Left ventricle myocardium inferior (tissue), 1 donor: ENCODE measurements at places on chromosomes 6 and 20.
A peak's percentile ranks its signal among the peaks of the same experiment; 100 is the strongest.

DNA sequence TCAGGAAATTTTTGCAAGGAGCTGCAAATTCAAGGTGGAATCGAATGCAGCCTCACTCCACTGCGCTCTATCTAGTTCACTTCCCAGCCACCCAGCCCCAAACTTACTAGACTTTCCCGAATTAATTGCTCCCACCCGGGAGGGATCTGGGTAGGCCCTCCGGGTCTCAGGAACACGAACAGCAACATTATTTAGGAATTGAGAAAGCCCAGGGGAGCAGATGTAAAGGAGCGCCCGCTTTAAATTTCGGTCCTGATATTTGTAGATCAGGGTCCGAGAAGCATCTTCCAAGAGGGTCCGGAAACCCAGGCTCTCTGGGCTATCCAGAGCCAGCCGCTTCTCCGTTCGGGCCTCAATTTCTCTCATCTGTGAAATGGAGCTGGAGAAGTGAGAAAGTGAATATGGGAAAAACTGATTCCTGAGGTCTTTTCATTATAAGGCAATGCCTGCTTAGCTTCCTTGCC lies 490 bp upstream of the ID1 start:
- DNase-seq, result no peak

DNA sequence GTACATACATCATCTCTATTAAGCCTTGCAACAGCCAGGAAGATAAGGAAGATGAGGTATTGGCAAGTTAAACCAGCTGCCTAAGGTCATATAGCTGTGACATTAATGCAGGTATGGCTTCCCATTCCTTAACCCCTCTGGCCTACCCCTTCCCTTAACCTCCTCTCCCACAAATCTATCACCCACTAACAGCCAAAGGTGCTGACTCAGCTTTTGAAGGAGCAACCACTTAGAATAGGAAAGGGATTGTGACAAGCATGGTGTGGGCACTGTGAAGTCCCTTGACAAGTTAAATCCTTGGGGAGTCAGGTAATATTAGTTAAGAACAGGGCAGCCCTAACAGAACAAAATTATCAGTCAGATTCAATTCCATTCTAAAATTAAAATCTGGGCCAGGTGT lies 5.4 kb upstream of the SH3BGRL2 start:
- DNase-seq, result no peak

DNA sequence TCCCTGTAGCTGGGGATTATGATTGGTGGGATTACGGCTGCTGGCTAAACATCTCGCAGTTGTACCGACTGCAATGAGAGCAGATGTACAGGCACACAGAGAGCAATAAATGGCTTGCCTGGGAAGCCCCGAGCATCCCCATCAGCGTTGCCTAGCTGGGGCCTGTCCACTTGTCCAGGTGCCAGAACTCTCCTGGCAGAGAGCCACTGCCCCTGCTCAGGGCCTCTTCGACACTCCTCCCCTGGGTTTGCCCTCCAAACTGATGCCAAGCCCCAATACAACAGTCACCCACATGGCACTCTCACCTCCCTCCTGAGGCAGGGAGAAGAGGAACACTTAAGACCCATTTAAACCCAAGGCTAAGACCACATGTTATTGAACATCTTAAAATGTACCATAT lies 715.1 kb downstream of the PTPRT start:
- no peak for DNase-seq

DNA sequence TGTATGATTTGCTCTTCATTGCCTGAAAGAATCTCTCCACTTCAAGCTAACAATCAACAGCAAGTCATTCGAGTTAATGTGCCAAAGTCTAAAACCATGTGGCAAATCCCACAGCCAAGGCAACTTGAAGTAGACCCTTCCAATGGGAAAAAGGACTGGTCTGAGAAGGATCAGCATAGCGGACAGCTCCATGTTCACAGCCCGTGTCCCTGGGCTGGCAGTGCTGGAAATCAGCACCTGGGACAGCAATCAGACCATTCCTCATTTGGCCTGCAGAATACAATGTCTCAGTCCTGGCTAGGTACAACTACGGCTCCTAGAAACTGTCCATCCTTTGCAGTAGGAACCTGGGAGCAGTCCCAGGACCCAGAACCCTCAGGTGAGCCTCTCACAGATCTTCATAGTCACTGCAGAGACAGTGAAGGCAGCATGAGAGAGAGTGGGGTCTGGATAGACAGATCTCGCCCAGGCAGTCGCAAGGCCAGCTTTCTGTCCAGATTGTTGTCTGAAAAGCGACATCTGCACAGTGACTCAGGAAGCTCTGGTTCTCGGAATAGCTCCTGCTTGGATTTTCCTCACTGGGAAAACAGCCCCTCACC lies 1.1 kb downstream of the GJA10 start:
- no peak for DNase-seq

- no peak for DNase-seq
These were observed 21.0 kb downstream of the JAG1 start for GRCh38 chr20:10652660-10653261.

DNA sequence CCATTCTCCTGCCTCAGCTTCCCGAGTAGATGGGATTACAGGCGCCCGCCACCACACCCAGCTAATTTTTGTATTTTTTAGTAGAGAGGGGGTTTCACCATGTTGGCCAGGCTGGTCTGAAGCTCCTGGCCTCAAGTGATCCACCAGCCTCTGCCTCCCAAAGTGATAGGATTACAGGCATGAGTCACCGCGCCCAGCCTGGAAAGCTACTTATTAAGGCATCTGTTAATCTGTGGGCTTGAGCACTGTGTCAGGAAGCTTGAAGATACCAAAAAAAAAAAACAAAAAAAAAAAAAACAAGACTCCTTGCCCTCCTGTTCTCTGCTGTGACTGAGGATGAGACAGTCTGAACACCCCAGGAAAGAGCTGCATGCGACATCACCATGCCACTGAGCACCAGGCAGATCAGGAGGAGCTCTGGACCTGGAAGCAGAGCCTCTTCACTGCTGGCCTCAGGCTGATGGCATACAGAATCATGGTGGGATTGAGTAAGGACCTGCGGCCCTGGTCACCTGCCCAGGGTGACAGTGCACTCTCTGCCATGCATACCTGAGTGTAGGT lies 166.5 kb upstream of the SNX9 start:
- DNase-seq, result no peak

- DNase-seq, result no peak
These were observed 542.4 kb upstream of the BTBD3 start for GRCh38 chr20:11375335-11375734.

- peak; percentile 92 for DNase-seq
These were observed at the start of gene ID4 for GRCh38 chr6:19836799-19837510. Gene ID4 (plus strand): TSS chr6:19837370. CDS start chr6:19837755, 385 bp downstream.

GRCh38 chr20:60266177-60266823 lies 308.1 kb downstream of the CDH26 start:
- no peak for DNase-seq

- no peak for DNase-seq
These were observed 36.3 kb downstream of the CLIC5 start for GRCh38 chr6:45979311-45979710.

GRCh38 chr20:6142348-6142993 lies 19.6 kb upstream of the FERMT1 start:
- no peak for DNase-seq

DNA sequence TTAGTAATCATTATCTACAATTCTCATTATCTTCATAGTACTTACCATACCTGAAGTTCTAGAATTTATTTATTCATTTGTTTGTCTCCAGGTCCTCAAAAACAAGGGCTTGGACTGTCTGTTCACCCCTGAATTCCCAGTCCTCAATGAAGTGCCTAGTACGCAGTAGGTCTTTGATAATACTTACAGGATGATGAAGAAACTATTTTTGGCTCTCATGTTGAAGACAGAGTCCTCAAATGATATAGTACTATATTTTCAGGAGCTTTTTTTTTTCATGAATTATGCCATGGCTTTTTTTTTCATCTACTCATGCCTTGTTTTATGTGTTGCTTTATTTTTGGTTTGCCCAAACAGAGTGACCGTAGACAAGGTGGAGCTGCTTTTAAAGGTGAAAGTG lies 66.5 kb downstream of the NDUFAF5 start:
- no peak for DNase-seq

DNA sequence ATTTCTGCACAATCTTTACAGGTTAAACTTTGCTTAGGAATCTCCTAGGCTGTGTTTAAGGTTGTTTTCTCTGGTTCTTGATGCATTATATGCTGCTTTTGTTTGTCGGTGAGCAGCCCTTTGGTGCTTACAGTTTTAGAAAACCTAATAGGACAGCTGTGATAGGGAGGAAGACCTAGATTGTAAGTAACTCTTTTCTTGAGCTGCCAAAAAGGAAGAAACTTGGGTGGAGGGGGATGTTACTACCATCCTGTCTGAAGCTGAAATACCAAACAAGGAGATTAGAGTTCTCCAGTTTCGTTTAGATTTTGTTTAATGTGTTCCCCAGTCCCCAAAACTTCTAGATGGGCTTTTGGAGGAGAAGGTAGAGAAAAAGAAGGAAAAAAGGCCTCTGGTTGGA lies 72.0 kb downstream of the ANKS1A start:
- no peak for DNase-seq

- no peak for DNase-seq
These were observed 59.9 kb upstream of the TENT5A start for GRCh38 chr6:81812401-81812800.

- DNase-seq, result no peak
These were observed 300.5 kb downstream of the TFAP2C start for GRCh38 chr20:56929606-56930005.

DNA sequence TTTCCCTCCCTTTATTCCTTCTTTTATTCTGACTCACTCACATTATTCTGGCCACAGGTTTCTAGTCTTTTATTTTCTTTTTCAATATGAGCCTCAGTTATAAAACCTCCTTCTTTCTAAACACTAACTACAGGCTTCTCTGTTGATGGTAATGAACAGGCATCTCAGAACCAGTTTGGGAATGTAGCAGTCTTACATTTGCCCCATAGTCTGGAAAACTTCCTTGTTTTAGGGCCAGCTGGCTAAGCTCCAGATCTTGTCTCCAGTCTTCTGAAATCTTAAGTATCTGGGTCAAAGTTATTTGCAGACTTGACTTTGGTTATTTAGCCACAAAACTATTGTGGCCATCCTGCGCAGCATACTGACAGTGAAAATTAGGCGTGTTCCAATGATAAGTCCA lies 97.0 kb upstream of the MAN1A1 start:
- DNase-seq, result no peak

DNA sequence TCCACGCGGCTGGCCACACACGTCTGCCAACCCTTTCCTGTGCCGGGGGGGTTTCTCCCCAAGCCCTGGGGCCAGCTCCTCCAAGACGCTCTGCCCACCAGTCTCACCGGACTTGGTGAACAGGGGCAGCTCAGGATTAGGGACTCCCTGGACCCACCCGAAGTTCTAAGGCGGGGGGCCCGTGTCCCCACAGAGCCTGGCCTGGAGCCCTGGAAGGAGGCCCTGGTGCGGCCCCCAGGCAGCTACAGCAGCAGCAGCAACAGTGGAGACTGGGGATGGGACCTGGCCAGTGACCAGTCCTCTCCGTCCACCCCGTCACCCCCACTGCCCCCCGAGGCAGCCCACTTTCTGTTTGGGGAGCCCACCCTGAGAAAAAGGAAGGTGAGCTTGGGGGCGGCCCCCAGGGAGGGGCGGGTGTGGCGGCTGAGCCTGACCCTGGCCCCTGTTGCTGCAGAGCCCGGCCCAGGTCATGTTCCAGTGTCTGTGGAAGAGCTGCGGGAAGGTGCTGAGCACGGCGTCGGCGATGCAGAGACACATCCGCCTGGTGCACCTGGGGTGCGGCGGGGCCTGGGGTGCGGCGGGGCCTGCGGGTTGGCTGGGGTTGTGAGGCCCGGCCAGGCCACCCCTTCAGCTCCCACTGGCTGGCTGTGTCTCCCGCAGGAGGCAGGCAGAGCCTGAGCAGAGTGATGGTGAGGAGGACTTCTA lies 2.3 kb downstream of the SLC2A4RG start:
- DNase-seq, result no peak

- DNase-seq, result no peak
These were observed 46.2 kb downstream of the SNRNP48 start for GRCh38 chr6:7636151-7636550.

DNA sequence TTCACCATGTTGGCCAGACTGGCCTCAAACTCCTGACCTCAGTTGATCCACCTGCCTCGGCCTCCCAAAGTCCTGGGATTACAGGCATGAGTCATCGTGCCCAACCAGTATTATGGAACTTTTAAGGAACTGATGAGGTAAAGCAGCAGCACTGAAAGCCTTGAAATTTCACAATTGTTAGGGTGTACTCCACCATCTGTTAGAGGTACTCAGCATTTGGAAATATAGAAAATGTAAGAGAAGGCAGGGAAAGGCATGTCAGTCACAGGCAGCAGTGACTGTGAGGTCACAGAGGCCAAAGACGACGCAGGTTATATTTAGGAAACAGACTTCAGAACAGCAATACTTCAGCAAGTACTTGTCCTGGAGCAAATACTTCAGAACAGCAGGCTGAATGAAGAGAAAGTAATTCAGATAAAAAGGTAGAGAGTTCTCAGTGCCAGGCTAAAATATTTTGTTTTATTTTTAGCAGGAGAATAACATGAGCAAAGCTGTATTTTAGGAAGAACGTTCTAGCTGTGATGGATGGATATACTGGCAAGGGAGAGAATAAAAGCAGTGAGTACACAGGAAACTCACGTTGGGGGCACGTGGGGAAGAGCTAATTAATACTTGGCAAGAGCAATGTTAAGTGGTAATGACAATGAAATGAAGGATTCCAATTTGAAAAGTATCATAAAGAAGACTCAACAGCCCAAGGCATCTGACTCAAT lies 67.2 kb downstream of the DTNBP1 start:
- DNase-seq, result no peak

DNA sequence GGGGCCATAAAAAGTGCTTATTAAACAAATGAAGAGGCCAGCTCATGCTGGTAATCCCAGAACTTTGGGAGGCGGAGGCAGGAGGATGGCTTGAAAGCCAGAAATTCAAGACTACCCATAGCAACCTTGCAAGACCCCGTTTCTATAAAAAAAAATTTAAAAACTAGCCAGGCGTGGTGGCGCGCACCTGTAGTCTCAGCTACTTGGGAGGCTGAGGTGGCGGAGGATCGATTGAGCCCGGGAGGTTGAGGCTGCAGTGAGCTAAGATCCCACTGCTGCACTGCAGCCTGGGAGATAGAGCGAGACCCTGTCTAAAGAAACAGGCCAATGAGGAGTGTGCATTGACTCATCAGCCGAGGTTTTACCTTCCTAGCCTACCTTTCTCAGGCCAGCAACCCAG lies 15.2 kb downstream of the NPEPL1 start:
- DNase-seq, result peak; percentile 6

DNA sequence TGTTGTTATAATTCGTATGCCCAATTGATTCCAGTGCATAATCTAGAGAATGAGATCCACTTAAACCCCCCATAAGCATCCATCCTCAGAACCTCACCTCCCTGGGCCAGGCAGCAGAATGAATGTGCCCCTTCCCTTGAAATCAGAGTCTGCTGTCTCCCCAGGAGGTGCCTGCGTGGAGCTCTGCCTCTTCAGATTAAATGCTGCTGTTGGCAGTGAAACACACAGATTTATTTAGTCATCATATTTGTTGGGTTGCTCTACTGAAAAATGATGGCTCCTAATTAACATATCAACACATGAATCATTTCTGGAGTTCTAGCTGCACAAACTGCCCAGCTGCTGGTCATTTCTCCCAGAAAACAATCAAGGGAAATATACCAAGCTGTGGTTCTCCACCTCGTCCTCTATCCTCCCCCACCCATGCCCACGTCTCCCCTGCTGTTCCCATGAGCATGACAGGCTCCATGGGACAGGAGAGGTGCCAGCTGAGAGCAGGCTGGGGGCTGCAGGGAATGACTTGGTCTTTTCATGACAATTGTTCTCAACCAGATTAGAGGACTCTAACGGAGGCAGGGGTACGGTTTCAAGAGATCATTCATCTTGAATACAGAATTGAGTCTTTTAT lies 633.1 kb downstream of the CDH26 start:
- no peak for DNase-seq

GRCh38 chr20:57455386-57455785 lies 64.2 kb downstream of the RBM38 start:
- DNase-seq, result no peak
